CD4-positive, alpha-beta memory T cell (primary cell): ENCODE measurements at places on chromosomes 13 and 19. TPM values are rescaled to one million over a fixed set of nuclear protein-coding genes. Genes with fewer than 3 reads are reported as not detected.

AXL gene
- total RNA-seq, result 0.32 TPM

- no peaks in the 10 kb centered on the region for H3K27me3 ChIP-seq
- H3K4me1 ChIP-seq, result no peaks in the 10 kb centered on the region
- H3K36me3 ChIP-seq, result no peaks in the 10 kb centered on the region
Observed at GRCh38 chr13:73450583-73450982, 391.8 kb downstream of the KLF5 start.

- H3K4me3 ChIP-seq, result peak overlapping the region; percentile 94
- DNase-seq, result peak; percentile 53
- H3K4me1 ChIP-seq, result peaks cover 22% of the 10 kb centered on the region
- H3K36me3 ChIP-seq, result no peaks in the 10 kb centered on the region
- peak overlapping the region; percentile 68 for H3K27ac ChIP-seq
Observed at GRCh38 chr13:52195401-52195837, 36.0 kb upstream of the NEK3 start.

- DNase-seq, result no peak
- no peaks in the 10 kb centered on the region for H3K27me3 ChIP-seq
- H3K4me3 ChIP-seq, result no peak overlapping the region
- H3K27ac ChIP-seq, result no peak overlapping the region
- H3K36me3 ChIP-seq, result no peaks in the 10 kb centered on the region
Observed at GRCh38 chr13:108268466-108269112, 929 bp upstream of the TNFSF13B start.

GRCh38 chr13:52868190-52868589 is 19.8 kb upstream of the PCDH8 start:
- no peak for DNase-seq
- H3K4me3 ChIP-seq, result no peak overlapping the region
- H3K27ac ChIP-seq, result no peak overlapping the region
- no peaks in the 10 kb centered on the region for H3K36me3 ChIP-seq

DNA sequence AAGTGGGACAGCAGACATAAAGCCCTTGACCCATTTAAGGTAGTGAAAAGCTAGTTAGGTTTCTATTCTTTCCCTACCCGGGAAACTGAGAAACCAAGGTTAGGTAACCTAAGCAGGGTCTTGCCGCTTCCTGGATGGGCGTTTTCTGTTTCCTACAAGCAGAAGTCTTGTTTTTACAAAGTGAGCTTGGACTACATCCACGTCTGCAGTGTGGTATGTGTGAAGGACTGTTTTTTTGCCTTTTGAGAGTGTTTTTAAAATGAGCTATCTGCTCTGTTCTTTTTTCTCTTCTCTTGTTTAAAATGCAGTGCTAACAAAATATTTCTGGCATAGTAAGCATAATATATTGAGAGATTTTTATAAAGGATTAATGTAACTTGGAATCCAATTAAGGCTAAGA is 49.4 kb downstream of the GPR12 start:
- no peak overlapping the region for H3K4me3 ChIP-seq
- DNase-seq, result no peak
- H3K4me1 ChIP-seq, result no peaks in the 10 kb centered on the region
- H3K27ac ChIP-seq, result no peak overlapping the region

DNA sequence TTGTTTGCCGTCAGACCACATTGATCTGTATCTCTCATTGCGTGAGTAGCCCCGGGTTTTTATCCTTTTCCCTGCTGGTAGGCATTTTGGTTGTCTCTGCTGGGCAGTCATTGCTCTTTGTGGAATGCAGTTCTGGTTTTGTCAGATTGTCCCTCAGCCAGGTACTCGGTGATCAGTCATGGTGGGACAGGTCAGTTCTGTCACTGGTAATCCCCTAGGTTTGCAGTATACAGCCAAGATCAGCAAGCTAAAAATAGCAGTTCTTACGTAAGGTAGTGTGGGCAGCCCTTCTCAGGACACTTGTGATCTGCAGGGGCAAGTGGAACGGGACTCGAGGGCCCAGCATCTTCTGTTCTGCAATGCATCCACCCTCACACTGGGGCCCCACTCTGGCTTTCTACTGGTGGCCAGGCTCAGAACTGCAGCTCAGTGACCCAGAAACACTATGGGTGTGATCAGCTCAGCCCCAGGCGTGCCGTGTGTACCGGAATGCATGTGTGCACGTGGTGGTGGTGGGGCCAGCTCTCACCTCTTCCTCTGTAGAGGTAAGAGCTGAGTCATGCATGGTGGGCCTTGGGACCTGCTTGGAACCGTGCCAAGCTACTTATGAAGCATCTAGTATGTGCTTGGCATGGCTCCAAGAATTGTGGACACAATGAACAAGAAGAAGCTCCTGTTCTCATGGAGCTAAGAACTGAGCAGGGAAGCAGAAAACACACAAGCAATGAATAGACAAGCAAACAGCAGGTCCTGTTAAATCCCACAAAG is 6.3 kb downstream of the PLEKHF1 start:
- H3K36me3 ChIP-seq, result peaks cover 27% of the 10 kb centered on the region
- H3K27me3 ChIP-seq, result no peaks in the 10 kb centered on the region
- H3K27ac ChIP-seq, result peak overlapping the region; percentile 92
- H3K4me3 ChIP-seq, result peak overlapping the region; percentile 14
- peaks cover 97% of the 10 kb centered on the region for H3K4me1 ChIP-seq

DNA sequence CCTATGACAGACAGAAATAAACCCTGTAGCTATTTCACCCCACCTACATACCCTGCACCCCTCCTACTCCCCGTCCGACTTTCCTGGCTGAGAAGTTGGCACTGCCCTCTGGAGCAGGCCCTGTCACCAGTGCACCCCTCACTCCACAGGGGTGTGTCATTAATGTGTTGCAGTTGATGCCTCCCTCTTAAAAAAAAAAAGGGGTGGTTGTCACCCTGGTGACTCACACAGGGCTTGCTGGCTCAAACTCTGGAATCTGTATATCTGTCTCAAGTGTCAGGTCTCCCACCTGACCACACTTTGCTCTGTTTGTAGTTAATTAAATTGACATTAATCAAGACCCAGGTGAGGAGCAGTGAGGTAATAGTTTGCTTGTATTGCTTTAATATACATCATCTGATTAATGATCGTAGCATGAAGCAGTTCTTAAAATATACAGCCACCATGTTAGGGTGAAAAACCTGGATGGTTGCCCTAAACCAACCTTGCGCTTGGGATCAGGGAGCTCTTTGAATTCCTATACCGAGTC is 2.0 kb upstream of the GATAD2A start:
- H3K36me3 ChIP-seq, result no peaks in the 10 kb centered on the region
- no peak overlapping the region for H3K4me3 ChIP-seq
- DNase-seq, result no peak
- peaks cover 42% of the 10 kb centered on the region for H3K4me1 ChIP-seq
- no peaks in the 10 kb centered on the region for H3K27me3 ChIP-seq

- no peaks in the 10 kb centered on the region for H3K27me3 ChIP-seq
- no peak for DNase-seq
- H3K4me1 ChIP-seq, result no peaks in the 10 kb centered on the region
- H3K27ac ChIP-seq, result no peak overlapping the region
Observed at GRCh38 chr13:112775791-112776279, 86.0 kb downstream of the ATP11A start.

DNA sequence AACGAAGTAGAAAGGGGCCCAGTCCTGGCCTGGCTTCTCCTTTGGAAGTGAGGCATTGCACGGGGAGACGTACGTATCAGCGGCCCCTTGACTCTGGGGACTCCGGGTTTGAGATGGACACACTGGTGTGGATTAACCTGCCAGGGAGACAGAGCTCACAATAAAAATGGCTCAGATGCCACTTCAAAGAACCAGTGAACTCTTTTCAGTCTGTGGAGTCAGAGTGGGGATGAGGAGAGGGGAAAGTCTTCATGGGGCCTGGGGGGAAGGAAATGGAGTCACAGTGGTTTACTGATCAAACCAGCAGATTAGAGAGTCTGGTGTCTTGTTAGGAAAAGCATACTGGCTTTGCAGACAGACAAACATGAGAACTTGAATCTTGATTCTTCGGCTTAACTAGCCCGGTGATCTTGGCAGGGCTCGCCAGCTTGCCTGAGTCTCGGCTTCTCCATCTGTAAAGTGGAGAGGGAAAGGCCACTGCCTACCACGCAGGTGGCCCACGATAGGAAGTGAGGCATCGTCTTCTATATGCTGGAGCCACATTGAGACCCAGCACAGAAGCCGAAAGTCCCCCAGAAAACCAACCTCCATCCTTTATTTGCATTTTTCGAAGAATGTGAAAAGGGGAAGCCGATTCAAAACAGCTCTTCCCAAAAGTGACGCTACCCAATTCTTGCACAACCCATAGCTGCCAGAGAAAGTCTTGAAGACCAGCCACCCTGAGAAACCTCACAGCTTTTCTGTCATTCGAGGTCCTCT is at the start of gene FFAR1:
FFAR1 (plus strand) TSS at position 732 of the 759 bp plus-strand sequence. CDS start 3,650 bp downstream, outside the sequence.
- H3K27ac ChIP-seq, result peak within 1 kb of the TSS; percentile 8
- H3K4me3 ChIP-seq, result no peak within 1 kb of the TSS
- no peaks in the 10 kb centered on the region for H3K27me3 ChIP-seq

DNA sequence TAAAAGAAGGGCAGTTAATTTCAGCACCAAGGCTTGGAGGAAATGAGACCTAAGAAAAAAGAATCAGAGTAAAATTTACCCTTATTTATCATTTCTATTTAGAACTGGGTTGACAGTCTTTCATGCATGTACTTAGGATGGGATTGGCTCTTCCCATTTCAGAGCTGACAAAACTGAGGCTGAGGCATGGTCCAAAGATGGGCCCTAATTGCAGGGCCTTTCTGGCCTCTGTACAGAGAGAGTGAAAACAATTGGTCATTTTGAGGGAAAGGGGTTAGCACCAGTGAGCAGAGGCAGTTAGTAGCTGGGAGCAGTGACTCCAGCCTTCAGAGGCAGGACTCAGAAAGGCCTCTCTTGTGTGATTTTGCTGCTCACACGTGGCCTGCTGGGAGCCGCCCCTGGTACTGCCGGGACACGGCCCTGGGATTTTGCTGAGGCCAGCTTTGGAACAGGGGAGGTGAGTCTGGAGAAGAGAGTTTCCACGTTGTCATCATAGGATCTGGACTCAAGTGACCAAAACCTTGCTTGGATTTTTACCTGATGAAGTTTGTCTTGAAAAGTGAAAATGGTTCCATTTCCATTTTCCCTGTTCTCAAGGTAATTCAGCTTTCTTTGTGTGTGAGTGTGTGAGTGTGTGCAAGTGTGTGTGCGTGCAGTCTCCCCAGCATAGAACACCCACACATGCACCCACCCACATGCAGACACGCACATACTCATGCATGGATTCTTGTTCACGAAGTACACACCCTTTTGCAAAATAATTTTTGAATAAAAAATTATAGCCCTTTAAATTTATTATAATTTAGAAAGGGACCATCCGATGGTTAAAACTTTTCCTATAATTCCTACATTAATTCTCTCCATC is at the start of gene ZNF536:
ZNF536 (plus strand) TSS at position 425 of the 865 bp plus-strand sequence. CDS start 71,179 bp downstream, outside the sequence.
- no peaks in the 10 kb centered on the region for H3K4me1 ChIP-seq
- no peak within 1 kb of the TSS for H3K4me3 ChIP-seq
- no peak within 1 kb of the TSS for H3K27ac ChIP-seq

- DNase-seq, result no peak
- H3K4me3 ChIP-seq, result no peak overlapping the region
- H3K27ac ChIP-seq, result no peak overlapping the region
- no peaks in the 10 kb centered on the region for H3K4me1 ChIP-seq
- no peaks in the 10 kb centered on the region for H3K27me3 ChIP-seq
- no peaks in the 10 kb centered on the region for H3K36me3 ChIP-seq
Observed at GRCh38 chr19:1227304-1228054, 10.3 kb downstream of the CBARP start.

DNA sequence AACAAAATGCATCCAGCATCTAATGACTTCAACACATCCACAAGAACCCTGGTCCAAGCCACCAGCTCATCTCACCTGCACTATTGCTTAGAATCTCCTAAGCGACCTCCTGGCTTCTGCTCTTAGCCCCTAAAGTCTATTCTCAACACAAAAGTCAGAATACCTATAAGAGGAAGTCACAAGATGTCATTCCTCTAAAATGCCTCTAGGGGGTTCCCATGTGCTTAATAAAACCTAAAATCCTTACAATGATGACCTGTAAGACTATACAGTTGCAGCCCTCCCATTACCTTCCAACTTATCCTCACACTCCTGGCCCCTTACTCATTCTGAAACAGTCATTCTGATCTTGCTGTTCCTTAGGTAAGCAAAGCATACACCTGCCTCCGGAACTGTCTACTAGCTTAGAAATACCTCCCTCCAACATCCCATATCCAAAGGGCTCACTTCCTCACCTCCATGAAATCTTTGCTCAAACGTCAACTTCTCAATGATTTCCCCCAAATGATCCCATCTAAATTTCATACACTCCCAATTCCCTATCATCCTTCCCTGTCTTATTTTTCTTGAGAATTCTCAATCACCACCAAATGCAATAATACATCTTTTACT is 10.0 kb downstream of the ATP7B start:
- H3K4me3 ChIP-seq, result no peak overlapping the region
- no peaks in the 10 kb centered on the region for H3K4me1 ChIP-seq
